Calu3 (cell line): ENCODE measurements at places on chromosomes 1 and 21. TPM values are rescaled to one million over a fixed set of nuclear protein-coding genes. Genes with fewer than 3 reads are reported as not detected.

- no peak for DNase-seq
Measured at GRCh38 chr1:115409094-115410015, 71.3 kb upstream of the NGF start.

DNA sequence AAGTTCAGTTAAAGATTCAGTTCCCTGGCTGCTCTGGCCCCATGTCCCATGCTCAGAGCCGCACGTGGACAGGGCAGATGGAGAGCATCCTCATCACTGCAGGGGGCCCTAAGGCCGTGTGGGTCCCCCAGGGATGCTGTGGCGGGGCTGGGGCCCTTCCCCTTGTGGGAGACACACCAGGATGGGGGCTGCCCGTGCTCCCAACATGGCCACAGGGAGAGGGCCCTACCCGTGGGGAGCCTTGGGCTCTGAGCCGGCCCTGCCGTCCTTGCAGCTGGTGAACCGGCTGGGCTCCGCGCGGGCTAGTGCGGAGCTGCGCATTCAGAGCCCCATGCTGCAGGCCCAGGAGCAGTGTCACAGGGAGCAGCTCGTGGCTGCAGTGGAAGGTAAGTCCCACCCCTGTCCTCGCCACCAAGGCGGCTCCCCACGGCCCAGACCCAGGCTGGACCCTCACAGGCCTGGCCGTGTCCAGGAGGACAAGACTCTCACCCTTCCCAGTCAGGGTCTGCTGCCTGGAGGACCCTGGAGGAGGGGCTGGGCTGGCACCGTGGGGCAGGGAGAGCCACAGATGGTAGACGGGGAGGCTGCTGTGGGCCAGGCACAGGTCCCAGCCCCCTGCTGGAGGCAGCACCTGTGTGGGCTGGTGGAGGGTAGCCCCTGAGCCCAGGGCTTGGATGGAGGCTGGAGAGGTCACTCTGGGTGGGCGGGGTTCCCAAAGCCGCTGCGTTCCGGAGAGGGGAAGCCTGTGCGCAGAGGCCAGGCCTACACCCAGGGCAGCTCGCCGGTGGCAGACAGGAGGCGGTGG, 53.8 kb downstream of the TRIM11 start:
- no peak for DNase-seq

DNA sequence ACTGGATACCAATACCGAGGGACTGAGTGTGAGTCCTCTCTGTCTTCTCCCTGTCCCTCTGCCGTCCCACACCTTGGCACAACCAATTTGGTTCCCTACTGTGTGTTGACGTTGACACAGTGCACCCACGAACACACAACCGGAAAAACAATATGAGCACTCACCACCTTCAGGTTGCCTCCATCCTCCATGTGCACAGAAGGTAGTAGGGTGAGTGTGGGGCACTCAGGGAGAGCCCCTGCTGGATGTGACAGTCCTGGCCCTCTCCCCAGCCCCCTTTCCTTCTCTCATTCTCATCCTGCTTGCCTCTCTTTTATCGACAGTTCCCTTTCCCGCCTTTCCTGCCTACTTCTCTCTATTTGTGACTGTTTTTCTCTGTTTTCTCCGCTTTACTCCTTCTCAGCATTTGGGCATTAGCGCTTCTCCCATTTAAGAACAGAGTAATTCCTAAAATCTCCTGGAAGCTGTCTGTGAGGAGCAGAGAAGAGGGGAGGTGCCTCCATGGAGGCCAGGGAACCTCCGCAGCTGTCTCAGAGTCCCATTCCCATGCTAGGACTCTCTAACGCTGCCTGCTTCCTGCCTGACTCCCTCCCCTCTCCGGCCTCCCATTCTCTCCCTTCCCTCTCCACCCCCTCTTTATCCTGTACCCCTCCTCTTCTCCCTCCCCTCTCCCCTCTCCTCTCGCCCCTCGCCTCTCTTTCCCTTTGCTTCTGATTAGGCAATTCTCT, 16.4 kb downstream of the CADM3 start:
- no peak for DNase-seq

The L1TD1 gene
- total RNA-seq = not detected in 2 replicates

The OR6N1 gene
- total RNA-seq = not detected in 2 replicates
